HCT116 (cell line): ENCODE measurements at places on chromosomes 13 and 19. TPM values are rescaled to one million over a fixed set of nuclear protein-coding genes. Genes with fewer than 3 reads are reported as not detected.

Gene PGLYRP2
- total RNA-seq = not detected

Gene PPP1R12C
- total RNA-seq = 83.2 TPM

Gene ATCAY
- total RNA-seq = not detected

Gene ATP7B
- 10.3 TPM for total RNA-seq

Gene MADCAM1
- 0.57 TPM for total RNA-seq

Gene PRPF31
- 99.0 TPM for total RNA-seq

Gene ZNF536
- not detected for total RNA-seq

- no peaks in the 10 kb centered on the region for H3K36me3 ChIP-seq
- H3K4me3 ChIP-seq = no peak overlapping the region
- H3K27ac ChIP-seq = no peak overlapping the region
- peaks cover 28% of the 10 kb centered on the region for H3K4me1 ChIP-seq
Measured at GRCh38 chr13:98254513-98254912, 77.4 kb upstream of the RNF113B start.

DNA sequence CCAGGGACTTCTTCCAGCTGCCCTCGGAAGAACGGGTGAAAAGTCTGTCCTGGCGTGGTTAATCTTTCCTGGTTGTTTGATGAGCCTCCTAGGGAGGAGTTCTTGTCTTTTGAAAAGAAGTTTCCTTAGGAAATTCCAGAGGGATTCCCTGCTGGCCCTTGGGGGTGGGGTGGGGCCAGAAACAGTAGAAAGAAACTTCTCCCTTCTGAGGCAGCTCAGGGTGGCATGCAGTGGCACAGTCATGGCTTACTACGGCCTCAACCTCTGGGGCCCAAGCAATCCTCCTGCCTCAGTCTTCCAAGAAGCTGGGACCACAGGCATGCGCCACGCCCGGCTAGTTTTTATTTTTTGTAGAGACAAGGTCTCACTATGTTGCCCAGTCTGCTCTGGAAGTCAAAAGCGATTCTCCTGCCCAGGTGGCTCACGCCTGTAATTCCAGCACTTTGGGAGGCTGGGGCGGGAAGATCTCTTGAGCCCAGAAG, 1.5 kb downstream of the ZNF101 start:
- peaks cover 10% of the 10 kb centered on the region for H3K4me1 ChIP-seq
- H3K27me3 ChIP-seq = no peaks in the 10 kb centered on the region
- DNase-seq = no peak
- H3K36me3 ChIP-seq = peaks cover 5% of the 10 kb centered on the region; the same call in 1 of the 2 replicates
- H3K27ac ChIP-seq = no peak overlapping the region

DNA sequence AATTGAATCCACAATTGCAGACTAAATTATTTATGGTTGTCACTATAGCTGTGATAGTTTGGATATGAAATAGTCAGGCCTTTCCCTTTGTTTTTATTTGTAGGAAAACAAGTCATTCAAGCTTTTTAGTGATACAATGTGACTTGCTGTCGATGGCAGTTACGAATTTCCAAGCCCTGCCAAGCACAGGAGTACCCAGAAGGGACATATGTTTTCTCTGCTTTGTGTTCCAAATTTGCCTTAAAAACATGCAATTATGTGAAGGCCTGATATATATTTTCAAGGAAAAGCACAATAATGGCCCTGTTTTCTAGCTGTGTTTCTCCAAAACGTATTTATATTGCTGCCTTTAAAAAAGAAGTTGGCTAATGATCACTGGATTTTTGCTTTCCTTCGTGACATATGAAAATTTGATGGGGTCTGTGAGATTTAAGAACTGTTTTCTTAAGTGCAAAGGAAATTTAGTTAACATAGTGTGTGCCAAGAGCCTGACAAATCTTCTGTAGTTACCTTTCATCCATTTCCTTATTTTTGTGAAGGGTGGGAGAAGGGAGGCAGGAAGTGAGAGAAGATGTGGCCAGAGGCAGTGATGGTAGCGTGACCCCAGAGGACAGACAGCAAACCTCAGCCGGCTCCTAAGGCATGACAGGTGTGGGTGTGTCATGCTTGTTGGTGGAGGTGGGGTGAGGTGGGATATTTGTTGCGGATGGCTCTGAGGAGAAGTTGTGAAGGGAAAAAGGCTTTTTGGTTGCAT, 79.6 kb downstream of the TEX26 start:
- H3K4me1 ChIP-seq = 0 out of 2 replicates have a peak, but pooled peaks cover 4% of the 10 kb centered on the region
- H3K4me3 ChIP-seq = no peak overlapping the region
- no peaks in the 10 kb centered on the region for H3K36me3 ChIP-seq

GRCh38 chr19:49390131-49390928, 2.3 kb downstream of the KASH5 start:
- no peak overlapping the region for H3K27ac ChIP-seq
- no peak overlapping the region for H3K4me3 ChIP-seq
- no peak for DNase-seq
- peaks cover 3% of the 10 kb centered on the region; the same call in 1 of the 2 replicates for H3K4me1 ChIP-seq

DNA sequence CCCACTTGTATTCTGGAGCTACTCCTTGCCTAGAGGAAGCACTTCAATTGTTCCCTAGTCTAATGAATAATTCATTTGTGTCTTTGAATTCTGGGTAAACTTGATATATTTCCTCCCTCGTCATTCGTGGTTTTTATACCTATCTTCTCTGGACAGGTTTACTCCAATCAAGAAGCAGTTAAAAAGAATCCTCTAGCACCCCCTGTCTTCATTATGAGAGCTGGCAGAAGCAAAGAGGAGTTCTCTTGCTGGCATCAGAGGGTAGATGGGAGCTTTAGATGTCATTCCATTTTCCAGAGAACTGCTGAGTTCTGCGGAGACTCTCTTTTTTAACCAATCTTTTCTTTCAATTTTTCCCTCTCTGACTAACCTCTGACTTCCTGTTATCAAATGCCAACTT, 627.7 kb downstream of the FGF9 start:
- no peaks in the 10 kb centered on the region for H3K36me3 ChIP-seq
- no peak overlapping the region for H3K27ac ChIP-seq
- no peaks in the 10 kb centered on the region for H3K27me3 ChIP-seq
- no peak for DNase-seq

GRCh38 chr13:74845806-74846205, 636.2 kb downstream of the TBC1D4 start:
- no peak overlapping the region for H3K4me3 ChIP-seq
- no peaks in the 10 kb centered on the region for H3K27me3 ChIP-seq
- no peaks in the 10 kb centered on the region for H3K4me1 ChIP-seq
- no peak overlapping the region for H3K27ac ChIP-seq
- no peak for DNase-seq
- no peaks in the 10 kb centered on the region for H3K36me3 ChIP-seq

- H3K4me3 ChIP-seq = no peak overlapping the region
- no peaks in the 10 kb centered on the region for H3K4me1 ChIP-seq
- DNase-seq = no peak
Measured at GRCh38 chr13:19838865-19839275, 24.6 kb downstream of the ZMYM5 start.

DNA sequence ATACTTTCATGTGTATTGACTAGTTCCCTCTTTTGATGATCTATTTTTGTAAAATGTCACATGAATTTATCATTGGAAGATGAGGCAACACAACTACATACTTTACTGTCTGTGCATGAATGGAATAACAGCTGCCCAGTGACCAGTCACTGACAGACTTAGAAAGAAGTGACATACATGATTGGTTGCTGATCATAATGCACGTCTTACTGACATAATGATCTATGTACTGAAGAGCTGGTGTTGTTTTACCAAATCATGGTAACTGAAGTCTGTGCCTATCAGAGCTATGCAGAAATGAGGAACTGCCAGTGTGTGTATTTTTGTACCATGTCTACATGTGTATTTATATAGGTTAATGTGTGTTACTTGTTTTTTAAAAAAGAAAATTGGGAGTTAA, 26.5 kb downstream of the GPR18 start:
- peaks cover 11% of the 10 kb centered on the region; the same call in 1 of the 2 replicates for H3K4me1 ChIP-seq
- no peaks in the 10 kb centered on the region for H3K36me3 ChIP-seq
- no peak overlapping the region for H3K4me3 ChIP-seq
- no peaks in the 10 kb centered on the region for H3K27me3 ChIP-seq
- no peak overlapping the region for H3K27ac ChIP-seq

DNA sequence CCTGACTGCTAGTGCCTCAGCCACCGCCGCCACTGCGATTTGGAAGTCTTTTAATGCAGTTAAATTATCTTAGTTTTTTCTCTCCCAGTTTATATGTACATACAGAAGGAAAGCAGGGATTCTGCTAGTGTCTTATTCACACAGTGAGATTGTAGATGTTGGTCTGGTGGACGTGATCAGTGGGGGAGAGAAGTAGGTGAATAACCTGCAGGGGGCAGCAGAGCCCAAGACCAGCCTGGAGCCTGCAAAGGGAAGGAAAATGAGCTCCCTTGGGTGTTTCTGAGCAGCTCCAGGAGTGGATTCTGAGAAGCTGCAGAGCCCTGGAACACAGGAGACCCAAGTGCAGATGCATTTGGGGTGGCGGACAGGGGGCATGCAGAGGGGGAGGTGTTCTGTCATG, 26.3 kb downstream of the ZNF844 start:
- H3K4me1 ChIP-seq = no peaks in the 10 kb centered on the region
- H3K27me3 ChIP-seq = no peaks in the 10 kb centered on the region
- no peak overlapping the region for H3K27ac ChIP-seq
- DNase-seq = no peak
- H3K4me3 ChIP-seq = no peak overlapping the region

DNA sequence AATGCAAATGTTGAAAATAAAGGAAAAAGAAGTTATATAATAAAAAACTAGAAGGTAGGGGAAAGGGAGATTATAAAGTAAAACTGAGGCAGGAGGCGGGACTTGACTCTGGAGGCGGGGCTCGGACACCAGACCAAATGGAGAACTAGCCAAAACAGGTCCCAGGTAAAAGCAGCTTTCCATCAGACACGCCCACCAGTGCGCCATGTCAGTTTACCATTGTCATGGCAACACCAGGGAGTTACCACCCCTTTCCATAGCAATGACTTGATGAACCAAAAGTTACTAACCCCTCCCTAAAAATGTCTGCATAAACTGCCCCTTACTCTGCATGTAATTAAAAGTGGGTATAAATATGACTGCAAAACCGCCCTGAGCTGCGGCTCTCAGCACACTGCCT, 70.9 kb downstream of the PEPD start:
- H3K27me3 ChIP-seq = no peaks in the 10 kb centered on the region
- no peak overlapping the region for H3K27ac ChIP-seq
- no peaks in the 10 kb centered on the region for H3K4me1 ChIP-seq
- H3K36me3 ChIP-seq = no peaks in the 10 kb centered on the region
- H3K4me3 ChIP-seq = no peak overlapping the region

DNA sequence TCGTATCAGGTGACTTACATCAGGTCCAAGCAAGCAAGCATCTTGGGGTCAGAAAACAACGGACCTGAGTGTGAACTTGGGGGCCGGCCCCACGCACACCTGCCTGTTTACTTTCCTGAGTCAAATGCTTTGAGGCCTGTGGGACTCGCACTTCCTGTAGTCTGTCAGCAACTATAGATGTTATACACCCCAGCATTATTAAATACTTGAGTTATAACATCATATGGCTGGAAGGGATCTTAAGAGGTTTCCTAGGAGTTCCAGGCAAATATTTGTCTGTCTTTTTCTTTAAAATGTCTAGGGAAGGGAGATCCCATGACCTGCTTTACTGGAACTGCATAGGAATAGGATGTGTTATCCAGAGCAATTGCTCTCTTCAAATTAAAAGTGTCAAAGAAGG, 280.6 kb downstream of the SHISA2 start:
- no peak for DNase-seq
- H3K36me3 ChIP-seq = no peaks in the 10 kb centered on the region
- H3K4me1 ChIP-seq = no peaks in the 10 kb centered on the region

- no peaks in the 10 kb centered on the region for H3K4me1 ChIP-seq
- no peak overlapping the region for H3K27ac ChIP-seq
- no peaks in the 10 kb centered on the region for H3K36me3 ChIP-seq
- no peaks in the 10 kb centered on the region for H3K27me3 ChIP-seq
- H3K4me3 ChIP-seq = no peak overlapping the region
Measured at GRCh38 chr13:80363890-80364503, 23.1 kb upstream of the SPRY2 start.

DNA sequence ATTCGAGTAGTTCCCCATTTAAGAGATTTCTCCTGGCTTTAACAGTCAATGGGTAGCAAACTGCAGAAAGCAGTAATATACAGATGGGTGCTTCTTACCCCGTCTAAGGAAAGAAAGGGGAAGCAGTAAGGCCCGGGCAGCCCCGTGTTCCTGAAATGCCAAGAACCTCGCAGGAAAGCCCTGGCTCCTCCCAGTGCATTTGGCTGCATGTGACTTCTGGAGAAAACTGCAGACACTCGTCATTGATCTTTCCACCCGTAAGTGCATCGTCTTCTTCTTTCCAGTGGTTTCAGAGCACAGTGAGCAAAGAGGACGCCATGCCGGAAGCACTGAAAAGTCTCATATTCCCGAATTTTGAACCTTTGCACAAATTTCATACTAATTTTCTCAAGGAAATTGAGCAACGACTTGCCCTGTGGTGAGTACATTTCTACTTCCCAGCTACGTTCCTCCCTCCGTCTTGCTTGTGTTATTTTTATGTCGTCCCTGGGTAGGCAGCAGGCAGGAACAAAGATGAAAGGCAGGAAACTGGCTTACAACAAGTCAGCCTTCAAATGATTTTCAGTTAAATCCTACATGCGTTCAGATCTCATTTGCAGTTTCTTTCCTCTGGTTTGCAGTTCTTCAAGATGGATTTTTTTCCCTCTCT, 165.2 kb downstream of the STK24 start:
- no peaks in the 10 kb centered on the region for H3K4me1 ChIP-seq
- no peak overlapping the region for H3K4me3 ChIP-seq
- no peaks in the 10 kb centered on the region for H3K36me3 ChIP-seq
- no peak overlapping the region for H3K27ac ChIP-seq

DNA sequence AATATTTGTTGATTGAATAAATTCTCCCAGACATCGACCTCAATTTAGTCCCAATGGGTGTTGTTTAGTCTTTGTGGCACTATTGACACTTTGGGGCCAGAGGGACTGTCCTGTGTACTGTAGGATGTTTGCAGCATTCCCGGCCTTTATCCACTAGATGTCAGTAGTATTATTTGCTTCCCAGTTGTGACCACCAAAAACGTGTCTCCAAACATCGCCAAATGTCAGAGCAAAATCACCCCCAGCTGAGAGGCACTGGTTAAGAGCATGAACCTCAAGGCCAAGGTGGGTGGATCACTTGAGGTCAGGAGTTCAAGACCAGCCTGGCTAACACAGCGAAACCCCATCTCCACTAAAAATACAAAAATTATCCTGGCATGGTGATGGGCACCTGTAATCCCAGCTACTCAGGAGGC, 15.4 kb downstream of the NLRP12 start:
- H3K4me3 ChIP-seq = no peak overlapping the region
- H3K27ac ChIP-seq = no peak overlapping the region
- no peaks in the 10 kb centered on the region for H3K4me1 ChIP-seq
- DNase-seq = peak; percentile 45
- no peaks in the 10 kb centered on the region for H3K27me3 ChIP-seq
- H3K36me3 ChIP-seq = no peaks in the 10 kb centered on the region

- H3K36me3 ChIP-seq = no peaks in the 10 kb centered on the region
- no peak for DNase-seq
- H3K4me1 ChIP-seq = no peaks in the 10 kb centered on the region
- H3K4me3 ChIP-seq = no peak overlapping the region
- no peak overlapping the region for H3K27ac ChIP-seq
Measured at GRCh38 chr13:46340631-46341111, 46.4 kb downstream of the RUBCNL start.

DNA sequence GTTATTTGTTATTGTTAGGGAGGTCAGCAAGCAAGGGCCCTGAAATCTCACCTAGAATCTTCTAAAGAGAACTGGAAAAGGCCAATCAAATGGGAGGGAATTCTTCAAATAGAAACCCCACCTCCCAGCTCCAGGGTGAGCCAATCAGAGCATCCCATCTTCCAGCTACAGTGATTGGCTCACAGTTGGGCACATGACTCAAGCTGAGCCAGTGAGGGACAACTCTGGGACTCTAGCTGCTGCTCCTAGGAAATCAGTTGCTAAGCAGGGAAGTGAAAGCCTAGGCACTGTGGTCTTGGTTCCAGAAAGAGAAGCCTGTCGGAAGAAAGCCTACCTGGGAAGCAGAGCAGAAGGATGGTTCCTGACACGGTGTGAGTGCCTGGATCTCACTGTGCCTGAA, 13.4 kb downstream of the TM6SF2 start:
- H3K36me3 ChIP-seq = no peaks in the 10 kb centered on the region
- 0 out of 2 replicates have a peak, but pooled peaks cover 6% of the 10 kb centered on the region for H3K4me1 ChIP-seq
- H3K4me3 ChIP-seq = no peak overlapping the region
- H3K27ac ChIP-seq = no peak overlapping the region
- no peaks in the 10 kb centered on the region for H3K27me3 ChIP-seq
